Urinary bladder (tissue), 4 donors: ENCODE measurements at places on chromosomes 5 and 9. TPM values are rescaled to one million over a fixed set of nuclear protein-coding genes. Genes with fewer than 3 reads are reported as not detected.

DNA sequence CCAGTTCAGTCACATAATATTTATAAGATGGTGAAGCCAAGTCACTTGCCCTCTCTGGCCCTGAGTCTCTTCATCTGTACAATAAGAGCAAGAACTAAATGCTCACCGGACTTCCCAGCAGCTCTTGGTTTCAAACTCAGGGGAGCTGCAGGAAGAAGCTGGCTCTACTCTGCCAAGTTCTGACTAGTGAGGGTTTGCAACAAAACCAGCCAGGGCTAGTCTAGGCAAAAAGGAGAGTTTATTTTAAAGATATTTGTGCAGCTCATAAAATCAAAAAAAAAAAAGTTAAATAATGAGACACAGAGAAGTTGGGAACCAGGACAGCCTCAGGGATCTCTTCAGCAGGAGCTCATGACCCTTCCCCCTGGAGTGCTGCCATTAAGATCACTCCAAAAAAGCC is 107.3 kb downstream of the DOCK2 start:
- no peak for DNase-seq

DNA sequence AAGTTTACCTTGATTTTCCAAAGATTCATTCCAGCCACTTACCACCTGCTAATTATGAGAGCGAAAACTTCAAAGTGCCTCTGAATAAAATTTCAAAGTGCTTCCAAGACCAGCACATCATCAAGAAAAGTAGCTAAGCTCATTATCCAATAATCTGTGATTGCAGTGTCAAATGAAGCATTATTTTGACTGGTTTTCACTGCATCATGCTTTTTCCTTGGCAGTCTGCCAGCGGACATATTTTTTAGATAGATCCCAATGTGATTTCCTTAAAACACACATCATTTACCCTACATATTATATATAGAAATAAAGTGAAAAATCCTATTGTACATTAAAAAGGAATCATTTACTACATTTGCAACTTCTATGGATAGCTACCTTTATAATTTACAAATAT is 508.6 kb upstream of the FAM174A start:
- no peak for DNase-seq

- DNase-seq, result no peak
These were observed 10.3 kb upstream of the C9orf40 start for GRCh38 chr9:74963056-74963455.

- no peak for DNase-seq
These were observed 43.3 kb downstream of the G3BP1 start for GRCh38 chr5:151815051-151815450.

- no peak for DNase-seq
These were observed 282.1 kb downstream of the CYLC2 start for GRCh38 chr9:103277240-103277639.

DNA sequence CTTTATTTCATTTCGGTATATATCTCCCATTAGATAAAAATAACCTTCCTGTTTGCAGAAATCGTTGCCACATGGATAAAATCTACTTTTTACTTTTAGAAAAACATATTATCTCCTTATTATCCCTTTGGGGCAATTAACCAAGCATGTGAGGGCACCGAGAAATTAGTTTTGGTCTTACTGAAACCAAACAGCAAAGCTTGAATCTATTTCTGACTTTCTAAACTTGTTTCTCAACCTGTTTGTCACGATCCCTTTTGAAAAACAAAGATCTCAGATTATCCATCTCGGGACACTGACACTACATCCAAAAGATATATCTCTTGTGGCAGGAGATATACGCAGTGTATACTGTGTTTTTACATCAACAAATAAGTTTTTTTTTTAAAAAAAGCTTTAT is 2.3 kb downstream of the TUT7 start:
- no peak for DNase-seq

- no peak for DNase-seq
These were observed 1.3 kb upstream of the INIP start for GRCh38 chr9:112719241-112719691.

- no peak for DNase-seq
These were observed 21.8 kb downstream of the MCTP1 start for GRCh38 chr5:95262933-95263660.

- no peak for DNase-seq
These were observed at the start of gene SPARC for GRCh38 chr5:151686674-151687407. Gene SPARC, minus strand, starts transcription at chr5:151686915. Its CDS starts 10,727 bp downstream, at chr5:151676188.

DNA sequence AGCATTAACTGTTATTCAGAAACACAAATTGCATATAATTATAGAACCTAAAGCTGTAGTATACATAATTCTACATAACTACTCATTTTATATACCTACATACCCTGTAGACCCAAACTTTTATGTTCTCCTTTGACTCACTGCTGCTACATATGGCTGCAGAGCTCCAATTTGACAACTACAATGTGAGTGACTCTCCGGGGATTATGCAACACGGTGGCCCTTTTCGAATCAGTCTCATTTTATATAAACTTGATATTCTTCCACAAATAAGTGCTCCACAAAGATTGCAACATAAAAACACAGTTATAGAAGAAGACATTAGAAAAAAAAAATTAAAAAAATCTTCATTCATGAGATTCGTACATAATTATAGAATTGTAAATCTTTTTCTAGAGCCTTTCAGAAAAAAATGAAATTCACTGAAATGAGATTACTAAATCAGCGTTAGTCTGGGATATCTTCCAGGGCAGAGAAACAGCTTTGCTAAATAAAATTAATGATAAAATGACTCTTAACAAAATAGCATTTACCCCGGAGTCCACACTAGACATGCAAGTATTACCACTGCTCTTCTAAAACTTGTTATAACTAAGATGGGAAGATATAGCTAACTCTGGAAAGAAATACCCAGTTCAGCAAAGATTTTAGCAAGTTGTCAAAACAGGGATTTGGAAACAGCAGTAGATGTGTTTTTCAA is 52.6 kb downstream of the SRFBP1 start:
- DNase-seq, result no peak

GRCh38 chr5:36842087-36842486 is 34.5 kb upstream of the NIPBL start:
- no peak for DNase-seq

GRCh38 chr5:59079622-59080620 is 497.0 kb downstream of the RAB3C start:
- DNase-seq, result no peak

DNA sequence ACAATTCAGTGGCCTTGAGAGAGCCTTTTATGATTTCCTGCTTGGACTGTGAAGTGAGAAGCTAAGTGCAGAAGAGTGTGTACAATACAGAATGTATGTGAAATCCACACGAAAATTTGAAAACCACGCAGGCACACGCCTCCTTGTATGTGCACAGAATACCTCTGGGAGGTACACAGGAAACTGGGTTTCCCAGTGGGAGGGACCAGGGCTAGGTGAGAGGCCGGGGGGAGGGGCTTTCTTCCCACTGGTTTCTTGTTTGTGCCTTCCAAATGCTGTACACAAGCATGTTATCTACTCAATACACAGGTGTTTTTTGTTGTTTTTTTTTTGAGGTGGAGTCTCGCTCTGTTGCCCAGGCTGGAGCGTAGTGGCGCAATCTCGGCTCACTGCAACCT is 16.1 kb downstream of the C9orf50 start:
- DNase-seq, result no peak

DNA sequence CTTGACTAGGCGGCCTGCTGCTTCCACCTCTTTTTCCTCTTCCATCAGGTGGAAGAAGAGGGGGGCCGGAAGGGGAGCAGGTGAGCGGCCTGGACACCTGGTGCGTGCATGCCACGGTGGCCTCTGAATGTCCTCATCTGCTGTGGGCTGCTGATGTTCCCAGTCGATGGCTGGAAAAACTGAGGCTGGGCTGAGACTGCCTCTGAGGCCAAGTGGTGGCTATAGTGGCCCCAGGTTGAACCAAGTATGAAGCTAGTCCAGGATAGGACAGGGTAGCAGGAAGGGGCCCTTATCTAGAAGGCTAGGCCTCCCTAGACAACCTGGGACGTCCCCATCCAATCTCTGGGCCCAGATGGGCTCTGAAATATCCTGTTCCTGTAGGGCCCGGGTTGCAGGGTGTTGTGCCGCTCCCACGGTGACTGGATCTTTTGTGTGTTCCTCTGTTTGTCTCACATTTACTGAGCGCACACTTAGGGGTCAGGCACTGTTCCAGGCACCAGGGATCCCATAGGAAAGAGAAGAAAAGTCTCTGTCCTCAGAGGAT is 753 bp upstream of the NR5A1 start:
- DNase-seq, result no peak

- no peak for DNase-seq
These were observed 283.1 kb downstream of the EFNA5 start for GRCh38 chr5:107387526-107388140.

DNA sequence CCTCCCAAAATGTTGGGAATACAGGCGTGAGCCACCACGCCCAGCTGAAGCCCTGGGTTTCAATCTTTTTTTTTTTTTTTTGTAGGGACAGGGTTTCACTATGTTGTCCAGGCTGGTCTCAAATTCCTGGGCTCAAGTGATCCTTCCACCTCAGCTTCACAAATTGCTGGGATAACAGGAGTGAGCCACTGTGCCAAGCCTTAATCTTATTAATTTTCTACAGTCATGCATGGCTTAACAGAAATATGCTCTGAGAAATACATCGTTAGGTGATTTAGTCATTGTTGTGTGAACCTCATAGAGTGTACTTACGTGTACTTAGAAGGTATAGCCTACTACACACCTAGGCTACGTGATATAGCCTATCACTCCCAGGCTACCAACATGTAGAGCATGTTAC is 31.0 kb downstream of the GLDC start:
- DNase-seq, result no peak

- no peak for DNase-seq
These were observed 40.4 kb upstream of the SMU1 start for GRCh38 chr9:33116860-33117259.

DNA sequence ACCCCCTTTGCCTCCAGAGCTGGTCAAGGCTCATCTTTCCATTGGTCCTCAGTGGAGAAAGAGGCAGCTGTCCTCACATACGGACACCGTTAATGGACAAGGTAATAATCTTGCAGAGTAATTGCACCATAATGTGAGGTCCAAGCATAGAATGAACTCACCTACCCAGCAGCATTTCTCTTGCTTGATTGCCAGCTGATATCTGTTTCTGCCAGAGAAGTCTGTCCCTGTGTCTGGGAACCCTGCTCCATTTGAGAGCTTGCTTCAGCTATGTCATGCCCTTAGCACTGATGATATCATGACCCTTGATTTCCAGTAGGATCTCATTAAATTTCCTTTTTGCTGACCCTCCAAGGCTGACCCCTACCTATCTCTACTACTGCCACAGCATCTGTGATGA is 154.6 kb downstream of the PIK3R1 start:
- no peak for DNase-seq

- DNase-seq, result no peak
These were observed 638.6 kb upstream of the ACO1 start for GRCh38 chr9:31745886-31746285.

GRCh38 chr9:92189782-92190535 is 74.7 kb upstream of the SPTLC1 start:
- DNase-seq, result no peak

DNA sequence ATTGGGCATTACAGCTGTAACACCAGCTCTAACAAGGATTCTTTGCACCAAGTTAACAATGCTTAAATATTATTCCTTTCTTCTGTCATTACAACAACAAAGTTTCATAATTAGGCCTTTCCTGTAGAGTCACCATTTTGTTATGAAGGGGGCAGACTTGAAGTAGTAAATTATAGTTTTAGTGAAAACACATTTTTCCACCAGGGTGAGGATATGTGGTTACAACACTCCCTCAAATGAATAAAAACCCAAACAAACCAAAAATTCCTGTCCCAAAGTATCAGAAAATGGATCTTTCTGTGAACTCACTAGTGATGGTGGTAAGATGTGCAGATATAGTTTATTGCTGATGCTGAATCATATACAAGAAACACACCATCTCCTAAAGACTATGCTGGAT is 250.5 kb upstream of the TUT7 start:
- no peak for DNase-seq

DNA sequence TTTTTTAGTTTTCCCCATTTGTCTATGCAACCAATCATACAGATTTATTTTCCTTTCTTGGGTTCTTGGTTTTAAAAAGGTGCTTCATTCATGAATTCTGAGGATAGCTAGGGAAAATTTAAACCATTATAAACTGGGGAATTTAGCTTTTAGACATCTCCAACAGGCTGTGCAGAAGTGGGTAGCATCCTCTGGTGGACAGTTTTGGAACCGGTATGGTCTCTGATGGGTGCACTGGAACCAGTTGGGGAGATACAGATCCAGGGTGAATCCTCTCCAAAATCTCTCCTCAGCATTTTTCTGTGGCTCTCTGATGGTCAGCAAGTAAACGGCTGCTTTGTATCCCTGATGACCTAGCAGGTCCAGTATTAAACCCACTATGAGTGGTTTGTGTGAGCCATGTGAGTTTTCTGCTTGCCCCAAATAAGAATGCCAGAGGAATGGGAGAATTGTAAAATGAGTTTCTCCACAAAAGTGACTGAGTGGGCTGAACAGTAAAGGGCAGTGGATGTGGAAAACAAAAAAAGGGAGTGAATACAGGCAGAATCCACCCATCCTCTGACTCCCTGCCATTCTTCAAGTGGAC is 9.1 kb upstream of the DNAJC25 start:
- no peak for DNase-seq

GRCh38 chr9:129836311-129837007 is 1.2 kb downstream of the USP20 start:
- DNase-seq, result no peak

DNA sequence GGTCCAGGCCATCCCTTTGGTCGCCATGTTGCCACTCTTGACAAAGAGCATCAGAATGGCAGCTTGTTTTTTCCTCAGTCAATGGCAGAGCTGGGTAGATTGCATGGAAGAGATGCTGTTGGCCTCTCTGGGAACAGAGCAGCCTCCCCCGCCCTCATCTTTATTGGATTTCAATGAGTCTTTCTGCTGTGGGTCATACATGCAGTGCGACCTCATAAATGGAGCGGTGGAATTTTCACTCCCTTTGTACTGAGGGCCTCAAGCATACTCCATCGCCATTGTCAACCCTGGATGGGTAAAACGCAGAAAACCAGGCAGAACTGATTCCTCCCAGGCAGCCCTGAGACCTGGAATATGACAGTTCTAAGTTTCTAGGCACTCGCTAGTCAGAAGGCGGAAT is 71.8 kb downstream of the ZNF618 start:
- no peak for DNase-seq

The SLC6A7 gene
- total RNA-seq, result not detected

The PFN3 gene
- total RNA-seq, result not detected

The IFNA13 gene
- total RNA-seq, result not detected

The LCN15 gene
- not detected for total RNA-seq

The SH3RF2 gene
- total RNA-seq, result 1.0 TPM

The KIF20A gene
- 25.4 TPM for total RNA-seq

The TESK1 gene
- total RNA-seq, result 6.8 TPM

The NOXA1 gene
- total RNA-seq, result 0.90 TPM

The PJA2 gene
- 236 TPM for total RNA-seq

The BNC2 gene
- total RNA-seq, result 69.5 TPM

The ANKRD31 gene
- 0.69 TPM for total RNA-seq

The CSF1R gene
- 24.5 TPM for total RNA-seq
